Activated T-helper 2 cell treated with anti-CD3 and anti-CD28 coated beads, Interferon-gamma antibody, Interleukin-2, Interleukin-4, amounts not matched to agents 10 μg/mL and 5 μg/mL and 100 μg/mL, durations not matched to agents 14 hours and 24 hours and 36 hours (primary cell): ENCODE measurements at places on chromosomes 6 and 20. TPM values are rescaled to one million over a fixed set of nuclear protein-coding genes. Genes with fewer than 3 reads are reported as not detected.

PRSS16 gene
- 0.55 and 0.57 TPM in 2 replicates for total RNA-seq

KIAA0408 gene
- 18.5 and 19.6 TPM in 2 replicates for total RNA-seq

OLIG3 gene
- not detected in 2 replicates for total RNA-seq

- DNase-seq, result no peak
Observed at GRCh38 chr6:46704562-46704961, 16.9 kb downstream of the TDRD6 start.

GRCh38 chr6:9628819-9629218 is 786.1 kb downstream of the TFAP2A start:
- DNase-seq, result no peak

DNA sequence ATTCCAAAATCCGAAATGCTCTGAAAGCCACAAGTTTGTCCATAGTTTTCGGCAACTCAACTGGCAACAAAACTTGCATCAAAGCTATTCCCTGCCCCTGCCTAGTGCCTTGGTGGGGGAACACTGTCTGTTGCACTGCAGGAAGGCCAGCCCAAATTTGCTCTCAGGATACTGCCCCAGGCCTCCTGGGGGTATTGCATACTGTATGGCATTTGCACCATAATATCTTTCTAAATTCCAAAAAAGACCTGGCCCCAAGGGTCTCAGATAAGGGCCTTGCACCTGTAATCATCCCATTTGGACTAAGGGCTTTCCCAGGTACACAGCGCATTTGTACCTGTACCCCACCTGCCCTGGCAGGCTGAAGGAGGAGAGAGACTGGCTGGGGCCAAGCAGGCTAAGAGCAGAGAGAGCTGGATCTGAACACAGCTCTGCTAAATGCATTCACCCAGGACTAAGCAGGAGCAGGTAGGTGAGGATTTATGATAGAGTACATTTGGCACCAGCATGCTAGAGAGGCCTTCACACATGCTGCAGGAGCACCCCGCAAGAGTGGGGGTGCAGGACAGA is 4.0 kb upstream of the GRM4 start:
- DNase-seq, result no peak

DNA sequence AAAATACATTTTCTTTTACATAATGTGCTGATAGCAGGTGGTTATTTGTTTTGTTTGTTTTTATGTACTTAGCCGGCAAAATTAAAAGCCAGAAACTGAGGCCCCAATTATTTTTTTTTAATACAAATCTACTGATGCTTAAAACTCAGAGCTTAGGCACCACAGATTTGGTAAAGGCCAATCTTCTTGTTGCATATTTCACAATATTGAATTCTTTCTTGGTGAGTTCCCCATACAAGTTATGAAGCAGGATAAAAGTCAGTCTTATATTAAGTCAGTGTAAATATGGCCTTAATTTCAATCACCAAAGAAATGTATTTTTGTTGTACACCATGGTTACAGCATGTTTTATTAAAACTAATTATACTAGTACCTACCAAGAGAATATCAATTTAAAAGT is 16.3 kb upstream of the ZDHHC14 start:
- no peak for DNase-seq

ZNF318 gene
- total RNA-seq, result 11.5 and 13.2 TPM in 2 replicates

MAFB gene
- total RNA-seq, result 0.83 and 1.1 TPM in 2 replicates

GRCh38 chr6:120355822-120356221 is 978.5 kb downstream of the TBC1D32 start:
- no peak for DNase-seq

PDYN gene
- not detected in 2 replicates for total RNA-seq

CCR6 gene
- total RNA-seq, result not detected in 2 replicates

DNA sequence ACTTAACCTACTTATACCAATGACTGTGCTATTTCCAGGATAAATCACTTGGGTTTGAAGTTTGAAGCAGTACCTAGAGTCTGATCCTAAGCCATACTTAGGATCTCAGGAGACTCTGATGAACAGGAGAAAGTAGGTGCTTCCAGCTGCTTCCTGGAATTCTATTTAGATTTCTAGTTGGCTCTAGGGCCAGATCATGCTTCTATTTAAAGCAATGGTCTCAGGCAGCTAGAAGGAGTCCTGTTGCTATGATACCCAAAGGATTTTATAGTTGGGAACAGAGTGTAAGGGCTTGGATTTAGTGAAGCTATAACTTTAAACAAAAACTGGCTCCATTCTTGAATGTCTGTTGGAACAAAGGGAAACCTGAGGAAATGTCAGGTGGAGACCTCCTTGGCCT is 52.4 kb upstream of the TINAG start:
- DNase-seq, result no peak

DNA sequence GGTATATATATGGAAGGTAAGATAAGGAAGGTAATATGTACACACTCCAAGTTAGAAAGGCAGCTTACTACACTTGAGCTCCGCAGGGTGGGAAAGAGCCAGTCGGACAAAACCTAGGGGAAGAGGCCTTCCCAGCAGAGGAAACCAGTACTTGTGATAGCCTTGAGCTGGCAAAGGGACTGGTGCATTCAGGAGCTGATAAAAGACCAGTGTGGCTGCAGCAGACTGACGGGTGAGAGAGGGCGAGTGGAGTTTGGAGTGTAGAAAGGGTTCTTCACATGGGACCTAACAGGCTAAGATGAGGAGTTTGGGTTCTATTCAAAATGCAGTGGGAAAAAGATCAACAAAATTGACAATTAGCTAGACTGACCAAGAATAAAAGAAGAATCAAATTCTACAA is 49.3 kb upstream of the KIF13A start:
- no peak for DNase-seq

GRCh38 chr6:40520084-40520483 is 67.1 kb downstream of the LRFN2 start:
- no peak for DNase-seq

FAM83B gene
- total RNA-seq, result not detected in 2 replicates

DNA sequence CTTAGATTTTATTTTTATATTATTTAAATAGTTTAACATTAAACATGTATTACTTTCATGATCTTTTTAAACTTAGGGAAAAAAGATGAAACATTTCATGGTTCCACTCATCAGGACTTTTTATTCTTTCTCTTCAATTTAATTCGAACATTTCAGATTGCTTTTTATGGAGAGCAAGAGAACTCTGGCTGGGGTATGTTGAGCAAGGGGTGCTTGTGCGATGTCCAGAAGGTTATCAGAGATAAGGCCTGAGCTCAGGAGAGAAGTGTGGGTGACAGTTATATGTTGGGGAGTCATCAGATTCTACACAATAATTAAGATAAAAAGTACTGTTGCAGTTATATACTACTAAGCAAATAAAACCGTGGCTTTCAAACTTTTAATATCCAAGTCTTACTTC is 37.5 kb downstream of the FKBP5 start:
- DNase-seq, result no peak

IPCEF1 gene
- 0.34 and 0.69 TPM in 2 replicates for total RNA-seq

PRL gene
- not detected in 2 replicates for total RNA-seq

DNA sequence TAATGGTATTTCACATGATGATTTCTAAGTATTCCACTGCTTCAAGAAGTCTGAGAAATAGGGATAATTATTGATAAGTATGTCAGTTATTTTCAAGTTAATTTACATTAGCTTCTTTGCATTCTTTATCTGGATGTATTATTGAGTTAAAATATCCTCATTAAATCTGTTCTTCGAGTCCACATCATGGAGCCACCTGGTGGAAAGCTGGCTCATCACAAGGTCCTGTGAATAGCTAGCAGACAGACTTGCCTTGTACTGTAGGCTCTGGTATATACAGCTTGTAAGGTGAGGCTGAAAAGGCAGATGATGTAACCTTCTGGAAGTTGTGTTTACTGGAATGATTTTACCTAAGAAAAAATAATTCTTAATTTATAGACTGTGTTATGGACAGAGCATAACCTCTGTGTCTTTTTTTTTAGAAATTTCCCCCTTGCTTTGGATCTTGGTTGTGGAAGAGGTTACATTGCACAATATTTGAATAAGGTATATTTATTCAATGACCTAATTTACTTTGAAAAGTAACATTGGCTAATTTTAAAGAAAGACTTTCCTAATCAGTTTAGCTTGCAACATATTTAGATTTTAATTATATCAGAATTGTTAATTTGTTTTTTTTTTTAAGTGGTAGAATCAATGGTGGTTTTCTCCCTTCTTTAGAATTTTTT is 3.5 kb downstream of the NDUFAF5 start:
- no peak for DNase-seq

DNA sequence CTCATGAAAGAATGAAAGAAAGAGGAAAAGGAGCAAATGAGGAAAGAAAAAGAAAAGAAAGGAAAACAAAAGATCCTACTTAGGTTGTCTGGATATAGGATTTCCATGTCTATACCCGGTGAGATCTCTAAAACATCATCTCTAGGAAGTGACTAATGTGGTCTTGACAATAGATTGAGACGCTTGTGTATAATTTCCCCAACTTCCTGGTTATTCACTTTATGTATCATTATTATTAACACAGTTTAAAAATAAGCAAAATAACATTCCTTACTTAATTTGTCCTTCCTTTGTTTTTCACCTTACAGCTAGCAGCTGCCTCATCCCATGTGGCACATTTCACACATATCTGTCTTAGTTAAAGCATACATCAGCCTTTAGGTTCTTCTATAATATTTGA is 27.0 kb downstream of the LAMA4 start:
- no peak for DNase-seq

- no peak for DNase-seq
Observed at GRCh38 chr6:46207174-46207573, 36.4 kb upstream of the ENPP5 start.

- DNase-seq, result no peak
Observed at GRCh38 chr20:59633656-59634251, 29.4 kb downstream of the PHACTR3 start.

HTR1E gene
- total RNA-seq, result not detected in 2 replicates

TRIM31 gene
- not detected in 2 replicates for total RNA-seq

GRCh38 chr6:97029552-97029951 is 105.0 kb downstream of the KLHL32 start:
- DNase-seq, result no peak

DNA sequence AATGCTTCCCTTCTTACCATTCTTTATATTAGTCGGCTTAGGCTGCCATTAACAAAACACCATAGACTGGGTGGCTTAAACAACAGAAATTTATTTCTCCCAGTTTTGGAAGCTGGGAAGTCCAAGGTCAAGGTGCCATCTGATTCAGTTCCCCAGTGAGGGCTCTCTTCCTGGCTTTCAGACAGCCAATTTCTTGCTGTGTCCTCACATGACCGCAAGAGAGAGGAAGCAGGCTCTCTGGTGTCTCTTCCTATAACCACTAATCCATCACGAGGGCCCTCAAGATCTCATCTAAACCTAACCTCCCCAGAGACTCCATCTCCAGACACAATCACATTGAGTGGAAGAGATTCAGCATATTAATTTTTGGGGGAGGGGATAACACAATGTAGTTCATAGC is 193.0 kb upstream of the SGK1 start:
- DNase-seq, result no peak

VNN1 gene
- total RNA-seq, result not detected in 2 replicates

DNA sequence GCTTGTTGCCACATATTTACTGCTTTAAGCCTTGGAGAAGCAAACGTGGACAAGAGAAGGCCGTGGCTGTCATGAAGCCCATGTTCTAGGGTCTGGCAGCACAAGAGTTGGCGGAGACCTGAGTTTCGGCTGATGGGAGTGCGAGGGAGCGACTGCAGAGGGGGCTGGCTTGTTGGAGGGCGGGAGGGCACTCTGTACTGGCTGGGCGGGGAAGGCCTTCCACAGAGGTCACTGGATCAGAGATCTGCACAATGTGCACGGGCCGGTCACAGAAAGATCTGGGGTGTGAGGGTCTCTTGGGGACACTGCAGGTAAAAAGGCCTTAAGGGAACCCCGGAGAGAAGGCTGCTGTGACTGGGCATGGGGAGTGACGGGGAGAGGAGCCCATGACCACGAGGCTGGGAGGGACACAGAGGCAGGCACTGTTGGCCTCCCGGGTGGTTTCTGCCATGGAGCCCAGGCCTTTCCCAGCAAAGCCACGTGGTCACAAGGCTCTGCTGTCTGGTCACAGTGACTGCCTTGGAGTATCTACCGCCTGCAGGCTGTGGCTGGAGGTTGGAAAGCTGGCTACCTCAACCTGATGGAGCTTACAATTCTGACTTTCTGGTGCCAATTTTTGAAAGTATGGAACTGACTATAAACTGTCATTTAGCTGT is 23.8 kb downstream of the FOXC1 start:
- no peak for DNase-seq
